ENCODE measurements at places on chromosomes 2 and 18.

DNA sequence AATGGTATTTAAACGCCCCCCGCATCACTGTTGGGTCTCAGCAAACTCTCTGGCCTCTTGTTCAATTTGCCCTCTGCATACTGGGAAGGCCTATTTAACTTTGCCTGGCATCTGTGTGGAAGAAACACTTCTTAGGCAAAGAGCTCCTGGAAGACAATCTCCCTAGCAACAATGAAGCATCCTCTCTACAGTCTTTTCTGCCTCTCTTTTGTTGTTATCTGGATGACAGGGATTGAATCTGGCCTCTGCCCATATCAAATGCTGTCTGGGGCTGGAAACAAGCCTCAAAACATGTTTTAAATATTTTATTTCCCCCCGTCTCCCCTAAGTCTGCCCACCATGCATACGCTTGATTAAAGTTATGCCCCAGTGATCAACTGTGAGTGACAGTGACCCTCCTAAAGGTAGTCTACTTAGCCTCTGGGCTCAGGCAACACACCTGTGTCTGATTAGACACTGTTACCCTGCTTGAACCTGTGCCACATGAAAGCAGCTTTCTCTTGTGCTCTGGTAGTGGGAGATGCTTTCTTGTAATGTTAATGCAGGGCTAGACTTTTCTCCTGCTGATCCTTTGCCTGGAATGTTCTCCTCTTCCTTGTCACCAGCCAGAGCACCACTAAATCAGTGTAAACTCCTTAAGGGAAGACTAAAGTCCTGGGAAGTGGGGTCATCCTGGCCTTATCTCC is 34.9 kb downstream of the CDC42EP3 start:
- DNase-seq = no peak

- DNase-seq = peak; percentile 88
Measured at GRCh38 chr2:29047083-29047845, 27.1 kb downstream of the PCARE start.

GRCh38 chr2:64743739-64744330 is 90.1 kb upstream of the SERTAD2 start:
- DNase-seq = no peak

GRCh38 chr2:137700681-137701080 is 263.6 kb upstream of the HNMT start:
- DNase-seq = no peak

DNA sequence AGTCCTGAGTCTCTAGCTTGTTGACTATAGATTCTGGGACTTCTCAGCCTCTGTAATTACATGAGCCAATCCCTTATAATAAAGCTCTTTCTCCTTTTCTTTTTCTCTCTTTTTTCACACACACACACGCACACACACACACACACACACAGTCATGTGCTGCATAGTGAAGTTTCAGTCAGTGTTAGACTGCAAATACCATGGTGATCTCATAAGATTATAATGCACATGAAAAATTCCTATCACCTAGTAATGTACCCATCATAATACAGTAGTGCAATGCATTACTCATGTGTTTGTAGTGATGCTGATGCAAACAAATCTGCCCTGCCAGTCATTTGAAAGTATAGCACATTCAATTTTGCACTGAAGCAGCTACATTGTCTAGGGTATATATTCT is 558.2 kb downstream of the SUCLG1 start:
- DNase-seq = no peak

GRCh38 chr2:25831746-25832449 is 46.4 kb downstream of the ASXL2 start:
- DNase-seq = no peak

All from NCI-H524 treated with DMSO at 0.1 percent for 48 hours (cell line).